ENCODE measurements at places on chromosomes 1 and 21.
A peak's percentile ranks its signal among the peaks of the same experiment; 100 is the strongest.

GRCh38 chr1:212899845-212900244 lies 41.8 kb downstream of the FLVCR1 start:
- DNase-seq: no peak

DNA sequence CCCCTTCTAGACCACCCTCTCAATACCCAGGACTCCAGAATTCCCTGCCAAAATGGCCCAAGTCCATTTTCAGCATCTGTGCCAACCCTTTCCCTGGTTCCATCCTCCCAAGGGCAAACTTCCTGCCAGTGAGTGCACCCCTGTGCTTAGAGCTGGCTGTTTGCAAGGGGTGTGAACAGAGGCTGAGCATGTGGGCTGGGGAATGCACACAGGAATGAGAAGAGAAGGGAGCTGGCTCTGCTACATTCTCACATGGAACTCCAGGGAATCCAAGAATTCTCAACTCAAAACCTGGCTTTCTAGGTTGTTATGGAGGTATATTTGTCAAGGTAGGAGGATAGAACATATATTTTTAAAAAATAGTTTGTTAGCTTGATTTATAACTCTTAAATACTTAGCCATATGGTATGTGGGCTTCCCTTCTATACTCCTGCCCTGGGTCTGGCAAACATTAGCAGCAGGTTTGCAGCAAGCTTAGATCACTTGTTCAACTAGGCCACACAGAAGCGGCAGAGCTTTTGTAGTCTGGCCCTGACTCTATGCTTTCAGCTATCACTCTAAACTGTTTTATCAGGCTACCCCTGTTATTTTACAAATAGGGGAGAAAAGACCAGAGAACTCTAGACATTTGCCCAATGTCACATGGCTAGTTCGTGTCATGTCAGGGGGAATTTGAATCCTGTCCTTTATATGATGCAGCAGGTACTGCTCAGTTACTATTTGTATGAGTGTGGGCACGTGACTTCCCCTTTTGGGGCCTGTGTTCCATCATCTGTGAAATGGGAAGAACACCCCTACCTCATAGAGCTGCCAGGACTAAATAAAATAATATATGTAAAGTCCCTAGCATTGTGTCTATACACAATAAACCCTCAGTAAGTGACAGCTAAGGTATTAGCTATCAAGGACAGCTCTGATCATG lies 8.1 kb upstream of the STMN1 start:
- DNase-seq: no peak

- no peak for DNase-seq
Observed at GRCh38 chr21:26057477-26058170, 112.9 kb downstream of the APP start.

- no peak for DNase-seq
Observed at GRCh38 chr1:54499360-54500106, 48.5 kb upstream of the ACOT11 start.

DNA sequence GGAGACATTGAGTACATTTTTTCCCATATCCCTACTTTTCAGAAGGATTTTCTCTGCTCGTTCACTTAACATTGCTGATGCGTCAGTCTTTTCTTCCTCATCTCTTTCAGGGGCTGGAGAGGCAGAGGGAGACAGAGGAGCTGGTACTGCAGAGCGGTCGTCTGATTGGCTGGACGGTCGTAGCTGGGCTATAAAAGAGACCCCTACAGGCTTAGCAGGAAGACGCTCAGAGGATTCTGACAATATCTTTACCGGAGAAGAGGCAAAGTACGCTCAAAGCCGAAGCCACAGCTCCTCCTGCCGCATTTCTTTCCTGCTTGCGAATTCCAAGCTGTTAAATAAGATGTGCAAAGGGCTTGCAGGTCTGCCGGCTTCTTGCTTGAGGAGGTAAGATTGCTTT lies at the start of gene RGS4:
Gene RGS4, plus strand, starts transcription at position 220 of the 400 bp plus-strand sequence. Its CDS starts 124 bp downstream, at position 344.
- DNase-seq: peak; percentile 79

DNA sequence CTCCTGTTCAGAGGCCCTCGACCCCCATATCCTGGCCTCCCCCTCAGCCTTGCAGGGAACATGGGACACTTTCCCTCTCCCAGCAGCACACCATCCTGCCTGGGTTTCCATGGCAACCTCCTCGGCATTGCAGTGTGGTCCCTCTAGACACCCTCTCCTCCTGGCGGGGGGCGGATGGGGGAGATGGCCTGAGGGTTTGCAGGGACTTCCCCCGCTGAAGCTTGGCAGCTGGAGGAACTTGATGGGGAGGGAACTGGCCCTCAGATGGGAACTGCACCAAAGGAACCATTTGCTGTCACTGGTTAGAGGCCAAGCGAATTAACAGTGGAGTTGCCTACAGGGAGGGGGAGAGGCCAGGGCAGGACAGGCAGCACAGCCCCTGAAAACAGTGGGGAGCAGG lies 28.7 kb downstream of the RIMS3 start:
- DNase-seq: peak; percentile 40

GRCh38 chr1:65911679-65912078 lies 119.0 kb downstream of the PDE4B start:
- DNase-seq: no peak

GRCh38 chr21:28975397-28975796 lies 17.3 kb downstream of the LTN1 start:
- DNase-seq: no peak

DNA sequence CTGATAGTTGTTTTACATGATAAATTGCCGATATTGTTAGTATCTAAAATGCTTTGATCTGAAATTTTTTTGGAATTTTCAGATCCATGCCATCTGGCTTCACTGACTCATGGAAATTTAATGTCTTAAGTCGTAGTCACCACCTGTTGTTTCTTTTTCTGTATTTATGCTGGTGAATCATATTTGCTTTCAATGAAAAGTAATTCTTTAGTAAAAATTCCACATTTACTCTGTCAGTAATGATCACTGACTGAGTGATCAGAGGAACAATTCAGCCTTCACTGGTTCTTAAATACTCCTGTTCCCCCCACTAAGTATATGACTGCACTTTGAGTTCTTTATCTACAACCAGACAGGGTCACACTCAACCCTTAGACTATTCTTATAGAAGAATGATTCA lies 185.6 kb upstream of the NRIP1 start:
- no peak for DNase-seq

DNA sequence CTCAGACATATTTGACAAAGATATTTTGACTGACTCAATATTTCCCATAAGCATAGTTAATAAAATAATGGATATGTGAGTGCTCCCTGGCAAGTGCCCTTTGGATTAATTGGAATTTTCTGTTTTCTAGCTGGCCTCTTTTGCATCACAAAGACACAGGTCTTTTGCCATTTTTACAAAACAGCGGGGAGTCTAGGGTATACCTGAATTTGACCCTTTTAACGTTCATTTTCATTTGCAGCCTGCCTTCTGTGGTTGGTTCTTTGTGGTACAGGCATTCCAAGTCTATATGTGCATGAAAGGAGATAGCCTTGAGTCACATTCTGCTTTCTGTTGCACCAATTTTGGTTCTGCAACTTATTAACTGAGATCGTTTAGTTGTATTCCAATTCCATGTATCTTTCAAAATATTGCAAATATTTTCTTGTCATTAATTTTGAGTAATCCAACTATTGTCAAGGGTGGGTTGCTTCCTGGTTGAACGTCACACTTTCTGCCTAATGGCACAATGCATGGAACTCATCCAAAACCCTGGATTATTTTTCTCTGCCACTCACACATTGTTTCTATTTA lies 171.7 kb downstream of the CRB1 start:
- no peak for DNase-seq

All from sigmoid colon (tissue), 7 donors.